ENCODE measurements at places on chromosomes 11 and 22.

- no peak for DNase-seq
These were observed 79.0 kb downstream of the CADM1 start for GRCh38 chr11:115425250-115425649.

DNA sequence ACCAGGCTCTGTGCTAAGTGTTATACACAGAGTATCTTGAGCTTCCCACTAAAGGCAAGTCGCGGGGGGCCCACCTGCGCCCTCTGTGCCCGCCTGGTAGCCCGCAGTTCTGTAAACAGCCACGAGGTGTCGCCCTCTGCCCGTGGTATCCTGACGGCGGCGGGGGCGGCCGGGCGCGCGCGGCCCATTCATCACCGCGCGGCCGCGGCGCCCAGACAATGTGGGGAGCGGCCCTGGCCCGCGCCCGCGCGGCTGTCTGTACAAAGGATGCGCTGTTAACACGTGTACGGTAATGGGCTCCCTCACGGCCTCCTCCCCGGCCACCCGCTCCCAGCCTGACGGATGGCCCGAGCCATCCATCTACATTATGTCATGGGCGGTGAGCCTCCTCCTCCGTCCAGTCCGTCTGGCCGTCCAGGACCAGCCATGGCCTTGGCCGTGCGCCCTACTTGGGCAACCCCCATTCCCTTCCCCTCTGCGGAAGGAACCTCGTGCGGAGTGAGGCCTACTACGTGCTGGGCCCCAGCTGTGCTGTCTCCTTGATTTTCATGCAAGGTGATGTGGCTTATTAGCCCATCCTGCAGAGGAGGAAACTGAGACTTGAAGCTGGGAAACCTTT lies 99.4 kb downstream of the MIAT start:
- peak; percentile 68 for DNase-seq

DNA sequence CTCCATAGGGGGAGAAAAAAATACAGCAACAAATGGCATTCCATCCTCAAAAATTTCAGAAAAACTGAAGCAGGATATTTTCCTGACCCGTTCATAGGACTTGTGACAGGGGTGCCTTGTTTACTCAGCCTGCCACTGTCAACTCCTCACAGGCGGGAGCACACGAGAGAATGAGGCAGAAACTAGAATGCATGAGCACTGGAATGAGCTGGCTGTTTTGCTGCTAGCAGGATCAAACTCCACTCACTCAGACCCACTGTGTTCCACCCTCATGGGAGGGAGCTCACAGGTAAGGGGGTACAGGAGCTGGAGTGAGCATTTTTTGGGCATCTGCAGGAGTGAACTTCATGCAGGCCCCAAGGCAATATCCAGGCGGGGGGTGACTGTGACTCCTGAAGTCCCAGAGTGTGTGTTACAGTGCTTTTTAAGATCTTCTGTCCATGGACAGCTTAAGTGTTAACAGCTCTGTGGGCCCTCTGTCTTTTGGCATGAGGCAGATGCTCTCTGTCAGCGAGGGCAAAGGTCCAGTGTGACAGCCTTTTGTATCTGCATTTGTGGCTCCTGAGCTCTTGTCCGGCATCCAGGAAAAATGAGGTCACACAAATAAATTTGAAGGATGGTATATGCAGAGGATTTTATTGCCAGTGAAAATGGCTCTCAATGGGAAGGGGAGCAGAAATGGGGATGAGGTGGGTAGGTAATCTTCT lies 905.7 kb upstream of the TENM4 start:
- no peak for DNase-seq

- DNase-seq = peak; percentile 32
These were observed 286.8 kb downstream of the BLID start for GRCh38 chr11:121829159-121829643.

DNA sequence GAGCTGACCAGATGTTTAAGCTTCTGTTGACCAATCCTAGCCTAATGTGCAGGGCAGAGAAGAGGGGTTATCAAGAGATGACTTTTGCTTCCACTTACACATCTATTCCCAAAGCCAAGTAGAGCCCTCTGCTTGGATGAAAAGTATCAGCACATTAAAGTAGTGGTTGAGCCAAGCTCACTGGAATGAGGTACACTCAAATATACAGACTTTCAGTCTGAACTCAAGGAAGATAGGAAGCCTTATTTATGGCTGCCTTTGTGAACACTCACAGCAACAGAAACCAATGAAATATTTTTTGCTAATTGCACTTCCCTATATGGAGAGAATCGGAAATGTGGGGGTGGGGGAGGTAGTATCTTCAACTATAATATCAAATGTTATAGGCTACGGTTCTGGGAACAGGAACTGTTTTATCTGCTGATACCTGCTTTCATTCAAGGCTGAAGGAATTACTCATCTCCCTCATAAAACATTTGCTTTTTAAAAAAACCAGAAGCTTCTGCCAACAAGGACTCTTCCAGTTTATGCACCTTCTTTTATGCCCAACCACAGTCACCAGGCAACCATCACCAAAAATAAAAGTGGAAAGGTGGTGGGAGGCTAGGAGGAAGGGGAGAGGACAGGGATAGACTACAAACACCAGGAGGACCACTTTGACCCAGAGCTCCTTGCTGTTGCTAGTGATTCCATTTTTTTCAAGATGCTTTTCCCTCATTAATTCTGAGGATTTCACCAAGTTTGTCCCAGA lies 91.2 kb downstream of the CLPB start:
- DNase-seq = no peak

- no peak for DNase-seq
These were observed 39.7 kb upstream of the MMP12 start for GRCh38 chr11:102914238-102915043.

GRCh38 chr11:46674463-46675287 lies 25.7 kb downstream of the ARHGAP1 start:
- no peak for DNase-seq

- no peak for DNase-seq
These were observed 16.6 kb downstream of the SEC14L3 start for GRCh38 chr22:30455075-30455840.

DNA sequence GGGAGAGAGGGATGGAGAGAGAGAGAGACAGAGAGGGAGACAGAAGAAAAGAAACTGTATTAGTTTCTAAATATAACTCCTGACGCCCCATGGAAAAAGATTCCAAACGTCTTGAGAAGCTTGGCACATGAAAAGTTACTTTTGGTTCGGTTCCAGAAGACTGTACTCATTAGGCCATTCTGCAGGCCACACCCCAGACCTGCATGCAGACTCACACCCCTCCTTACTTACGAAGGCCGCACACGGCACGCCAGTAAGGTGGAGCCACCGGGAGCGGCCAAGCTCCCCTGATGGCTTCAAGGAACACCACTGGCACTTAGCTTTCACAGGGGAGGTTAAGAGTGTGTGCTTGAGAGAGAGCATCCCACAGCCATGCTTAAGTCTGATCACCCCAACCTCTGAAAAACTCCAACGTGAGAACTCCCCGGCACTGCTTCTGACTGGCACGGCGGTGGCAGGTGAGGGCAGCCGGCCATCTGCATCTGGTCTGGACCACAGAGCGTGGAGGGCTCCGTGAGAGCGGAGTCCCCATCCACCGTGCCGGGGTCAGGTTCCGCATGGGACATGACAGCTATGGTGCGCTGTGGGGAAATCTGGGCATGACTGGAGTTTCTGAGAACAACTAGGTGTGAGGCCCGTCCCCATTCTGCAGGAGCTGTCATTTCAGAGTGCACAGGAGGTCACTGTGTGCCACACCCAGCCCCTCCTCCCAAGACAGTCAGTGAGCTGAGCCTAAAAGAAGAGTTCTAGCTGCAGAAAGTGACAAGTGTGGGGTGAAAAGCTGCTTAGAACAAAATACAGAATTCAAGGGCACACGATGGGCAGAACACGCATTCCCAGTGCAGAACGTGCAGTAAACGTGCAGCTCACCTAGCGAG lies 62.4 kb downstream of the MYH9 start:
- peak; percentile 74 for DNase-seq

DNA sequence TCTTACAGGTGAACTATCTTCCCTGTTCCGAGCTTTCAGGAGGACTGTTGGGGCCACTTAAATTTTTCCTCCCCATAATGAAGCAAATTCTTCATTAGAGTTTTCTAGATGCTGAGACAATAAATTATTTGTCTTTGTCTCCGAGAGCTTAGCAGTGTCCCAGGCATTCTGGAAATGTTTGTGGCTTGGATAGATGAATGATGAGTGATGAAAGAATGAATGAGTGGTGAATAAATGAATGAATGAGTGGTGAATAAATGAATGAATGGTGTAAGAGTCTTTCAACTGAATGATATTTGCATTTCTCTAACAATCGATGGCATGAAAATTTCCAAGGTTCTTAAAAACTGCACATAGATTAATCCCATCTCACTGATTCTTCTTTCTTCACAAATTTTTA lies 52.8 kb downstream of the AHNAK start:
- no peak for DNase-seq

GRCh38 chr11:47980088-47980906 lies at the start of gene PTPRJ:
TSS of gene PTPRJ (plus strand) at chr11:47980559. CDS start at chr11:47980913, 354 bp downstream.
- peak; percentile 57 for DNase-seq

DNA sequence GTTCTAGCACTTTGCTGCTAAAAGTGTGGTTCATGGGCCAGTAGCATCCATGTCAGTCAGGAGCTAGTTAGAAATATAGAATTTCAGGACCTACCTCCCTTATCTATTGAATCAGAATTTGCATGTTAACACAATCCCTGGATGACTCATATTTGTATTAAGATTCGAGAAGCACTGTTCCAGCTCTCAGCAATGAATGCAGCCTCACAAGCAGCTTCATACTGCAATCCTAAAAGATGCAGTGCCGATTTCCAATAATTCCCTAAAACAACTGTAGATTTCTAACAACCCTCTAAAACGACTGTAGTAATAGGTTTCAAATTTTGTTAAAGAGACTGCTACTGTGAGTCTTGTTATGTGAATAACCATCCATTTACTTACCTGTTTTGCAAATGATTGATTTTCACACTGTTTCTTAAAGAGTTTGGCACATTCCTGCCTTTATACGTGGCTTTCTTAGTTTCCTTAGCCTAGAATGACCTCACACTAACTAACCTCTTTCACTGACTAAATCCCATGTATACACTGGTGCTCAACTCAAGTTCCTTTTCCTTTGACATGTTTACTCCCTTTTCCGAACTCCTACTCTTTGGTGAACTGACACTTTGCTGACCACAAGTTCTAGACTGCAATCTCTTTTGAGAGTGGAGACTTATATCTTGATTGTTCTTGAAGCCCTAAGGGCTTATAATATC lies 511.8 kb downstream of the METTL15 start:
- DNase-seq = no peak
